Kasumi-1 (cell line): ENCODE measurements at places on chromosomes 2 and 18.
A peak's percentile ranks its signal among the peaks of the same experiment; 100 is the strongest.

DNA sequence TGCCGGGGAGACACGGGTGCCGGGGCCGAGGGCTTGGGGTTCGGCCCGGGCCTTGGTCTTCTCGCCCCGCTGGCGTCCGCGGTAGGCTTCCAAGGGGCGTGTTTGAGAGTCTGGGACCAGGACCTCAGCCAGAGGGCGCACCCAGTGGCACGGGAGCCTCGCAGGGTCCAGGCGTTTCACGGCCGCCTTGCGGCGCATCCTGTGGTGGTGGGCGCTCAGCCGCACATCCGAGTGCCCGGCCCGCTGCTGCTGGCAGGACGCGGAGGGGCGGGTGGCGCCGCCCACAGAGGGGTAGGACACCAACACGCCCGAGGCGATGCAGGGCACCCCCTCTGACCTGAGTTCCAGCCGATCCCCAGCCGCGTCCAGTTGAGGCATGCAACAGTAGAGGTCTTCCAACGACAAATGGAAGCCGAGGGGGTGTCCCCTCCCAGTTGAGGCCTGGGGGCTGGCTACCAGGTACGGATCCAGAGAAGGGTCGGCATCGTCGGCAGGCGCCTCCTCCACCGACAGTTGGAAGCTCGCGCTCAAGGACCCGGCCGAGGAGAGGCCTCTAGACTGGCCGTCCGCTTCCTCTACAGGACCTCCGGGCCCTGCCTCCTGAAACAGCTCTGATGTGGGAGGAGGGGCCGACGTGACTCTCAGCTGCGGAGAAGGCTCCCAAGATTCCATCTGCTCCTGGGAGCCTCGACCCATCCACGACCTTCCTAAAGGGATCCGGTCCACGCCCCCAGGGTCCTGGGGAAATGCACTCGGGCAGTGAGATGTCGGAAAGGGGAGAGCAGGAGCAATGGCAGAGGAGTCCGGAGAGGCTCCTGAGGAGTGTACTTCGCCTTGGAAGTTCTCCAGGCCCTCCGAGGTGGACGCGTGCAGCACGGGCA, 6.3 kb downstream of the C2orf81 start:
- no peak for DNase-seq

- no peak for DNase-seq
Observed at GRCh38 chr2:86039963-86040655, 65.6 kb downstream of the POLR1A start.

DNA sequence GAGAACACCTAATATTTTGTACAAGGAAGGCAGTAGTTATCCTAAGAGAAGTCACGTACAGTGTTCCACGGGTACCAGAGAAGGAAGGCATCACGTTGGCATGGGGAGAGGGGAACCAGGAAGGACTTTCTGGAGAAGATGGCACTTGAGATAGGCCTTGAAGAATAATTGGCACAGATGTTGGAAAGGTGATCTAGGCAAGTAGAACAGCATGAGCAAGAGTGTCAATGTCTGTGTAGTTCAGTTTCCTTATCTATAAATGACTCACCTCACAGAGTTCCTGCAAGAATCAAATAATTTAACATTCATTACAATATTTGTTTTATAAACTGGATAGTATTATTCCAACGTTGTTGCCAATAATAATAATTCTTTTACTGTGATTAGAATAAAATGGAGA, 48.3 kb upstream of the BZW1 start:
- no peak for DNase-seq

- no peak for DNase-seq
Observed at GRCh38 chr2:57885742-57886141, 160.9 kb upstream of the VRK2 start.

GRCh38 chr2:134777593-134777992, 58.8 kb upstream of the TMEM163 start:
- no peak for DNase-seq

GRCh38 chr2:69694894-69695849, 46.8 kb upstream of the ANXA4 start:
- no peak for DNase-seq

GRCh38 chr2:28103611-28104010, 213.1 kb downstream of the BABAM2 start:
- no peak for DNase-seq

- no peak for DNase-seq
Observed at GRCh38 chr2:239533569-239534316, 132.9 kb upstream of the HDAC4 start.

DNA sequence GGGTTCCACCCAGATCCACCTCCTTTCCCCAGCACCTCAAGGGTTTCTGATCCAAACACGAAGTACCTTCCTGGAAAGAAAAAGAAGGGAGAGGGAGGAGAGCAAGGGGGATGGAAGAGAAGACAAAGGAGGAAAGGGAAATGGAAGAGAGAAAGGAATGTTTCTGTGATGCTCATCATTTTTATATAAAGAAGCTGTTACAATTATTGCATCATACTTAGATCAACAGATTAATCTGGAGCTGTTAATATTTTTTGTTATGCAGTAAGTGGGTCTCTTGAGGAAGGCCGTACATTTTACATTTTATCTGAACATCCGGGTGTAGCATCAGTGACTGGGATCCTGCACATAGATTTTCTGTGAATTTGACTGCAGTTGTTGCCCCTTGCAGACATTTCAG, 60.6 kb upstream of the NEDD4L start:
- no peak for DNase-seq

DNA sequence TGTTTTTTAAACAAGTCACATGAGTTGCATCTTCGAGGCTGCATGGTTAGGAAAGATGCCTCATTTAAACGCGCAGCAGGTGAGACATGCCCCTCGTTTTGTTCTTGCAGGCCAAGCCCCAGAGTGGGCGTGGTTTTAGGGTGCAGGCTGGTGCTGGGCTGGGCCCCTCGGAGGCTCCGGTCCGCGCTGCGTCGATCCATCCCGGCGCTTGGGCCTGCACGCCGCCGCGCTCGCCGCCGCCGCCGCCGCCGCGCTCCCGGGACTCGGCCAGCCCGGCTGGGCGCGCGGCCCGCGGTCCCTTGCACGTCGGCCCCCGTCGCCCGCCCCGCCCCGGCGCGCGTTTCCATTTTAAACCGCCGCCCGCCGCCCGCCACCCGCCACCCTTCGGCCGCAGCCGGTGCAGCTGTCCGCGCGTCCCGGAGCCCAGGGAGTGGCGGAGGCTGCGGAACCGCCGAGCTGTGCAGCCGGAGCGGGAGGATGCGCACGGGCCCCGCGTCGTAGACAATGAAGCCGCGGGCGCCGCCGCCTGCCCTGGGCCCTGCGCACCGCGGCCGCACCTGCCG, 175.5 kb downstream of the AGAP1 start:
- DNase-seq, result no peak

DNA sequence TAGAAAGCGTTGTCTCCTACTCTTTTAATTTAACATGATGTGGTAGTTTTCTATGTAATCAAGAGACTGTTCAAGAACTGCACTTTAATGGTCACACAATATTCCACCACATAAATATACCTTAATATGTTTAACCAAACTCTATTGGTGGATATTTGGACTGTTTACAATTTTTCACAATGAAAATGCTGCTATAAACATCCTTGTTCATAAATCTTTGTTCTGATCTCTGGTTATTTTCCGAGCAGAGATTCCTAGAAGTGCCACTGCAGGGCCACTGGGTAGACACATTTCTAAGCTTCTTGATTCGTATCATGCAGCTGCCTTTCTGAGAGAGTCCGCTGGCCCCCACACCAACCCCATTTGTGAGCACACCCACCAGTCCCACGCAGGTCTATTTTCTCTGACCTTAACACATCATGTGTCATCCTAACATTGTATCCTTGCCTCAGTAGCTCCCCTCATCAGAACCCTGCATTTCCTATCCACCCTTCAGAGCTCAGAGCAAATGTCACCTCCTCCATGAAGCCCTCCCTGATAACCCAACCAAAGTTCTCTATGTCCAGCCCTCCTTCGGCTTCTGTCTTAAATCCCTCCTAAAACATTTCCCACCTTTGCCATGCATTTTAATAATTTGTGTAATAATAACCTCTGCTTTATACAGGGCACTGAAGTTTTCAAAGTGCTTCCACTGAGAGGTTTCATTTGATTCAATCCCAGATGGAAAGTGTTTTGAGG, 26.6 kb downstream of the KCNK3 start:
- DNase-seq, result no peak

DNA sequence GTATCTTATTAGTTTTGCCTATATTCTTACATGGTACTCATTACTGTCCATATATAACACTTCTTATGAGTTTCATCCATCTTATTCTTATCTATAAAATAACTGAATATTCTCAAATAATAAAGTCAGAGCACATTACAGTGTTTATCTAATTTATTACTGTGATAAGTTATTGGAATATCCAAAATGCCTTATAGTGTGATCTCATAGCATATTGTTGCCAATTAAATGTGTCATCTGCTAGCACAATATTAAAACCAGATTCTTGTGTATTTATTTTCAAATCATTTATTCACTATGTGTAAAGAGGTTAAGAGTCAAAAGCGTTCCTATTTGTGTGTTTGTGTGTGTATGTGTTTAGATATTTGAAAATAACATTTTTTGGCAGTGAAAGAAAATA, 151.9 kb downstream of the WDR7 start:
- DNase-seq, result no peak

DNA sequence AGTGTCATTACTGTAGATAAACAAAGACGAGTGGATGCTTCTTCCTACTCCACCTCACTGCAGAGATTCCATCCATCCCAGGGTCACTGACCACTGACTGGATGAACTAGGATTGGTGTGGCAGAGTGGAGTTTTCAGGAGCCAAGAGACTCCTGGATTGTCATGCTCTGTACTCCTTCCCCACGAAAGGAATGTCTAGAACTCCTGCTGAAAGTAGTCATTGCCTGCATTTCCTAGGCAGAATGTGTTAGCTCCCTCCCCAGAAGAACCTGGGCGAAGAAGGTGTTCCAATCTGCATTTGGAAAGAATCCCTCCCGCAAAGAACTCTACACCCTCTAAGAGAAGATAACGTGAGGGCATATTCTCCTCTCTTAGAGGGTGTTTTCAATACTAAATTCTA, 6.2 kb downstream of the PAX8 start:
- no peak for DNase-seq

DNA sequence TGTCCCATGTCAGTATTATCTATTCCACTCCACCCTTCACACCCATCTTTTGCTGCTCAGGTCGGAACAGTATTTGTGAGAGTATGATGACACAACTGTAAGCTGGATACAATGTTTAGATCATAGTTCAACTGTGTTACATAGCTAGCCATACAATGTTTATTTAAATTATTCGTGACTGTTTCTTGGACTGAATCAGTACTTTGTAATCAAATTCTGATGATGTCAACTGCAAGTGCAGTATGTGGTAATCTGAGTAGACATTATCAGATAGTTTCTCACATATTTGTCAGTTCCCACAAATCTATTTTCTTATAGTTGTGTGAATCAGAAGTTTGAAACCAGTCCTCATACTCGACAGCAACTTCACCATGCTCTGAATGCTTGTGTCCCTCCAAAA, 177.6 kb downstream of the ZNF407 start:
- DNase-seq, result no peak

GRCh38 chr2:47038656-47039488, 116.2 kb downstream of the STPG4 start:
- no peak for DNase-seq

DNA sequence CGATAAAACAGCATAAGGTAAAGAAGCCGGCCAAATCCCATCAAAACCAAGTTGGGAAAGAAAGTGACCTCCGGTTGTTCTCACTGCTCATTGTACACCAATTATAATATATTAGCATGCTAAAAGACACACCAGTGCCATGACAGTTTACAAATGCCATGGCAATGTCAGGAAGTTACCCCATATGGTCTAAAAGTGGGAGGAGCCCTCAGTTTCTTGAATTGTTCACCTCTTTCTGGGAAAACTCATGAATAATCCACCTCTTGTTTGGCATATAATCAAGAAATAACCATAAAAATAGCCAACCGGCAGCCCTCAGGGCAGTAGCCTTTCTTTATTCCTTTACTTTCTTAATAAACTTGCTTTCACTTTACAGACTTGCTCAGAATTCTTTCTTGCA, 544.9 kb upstream of the SETBP1 start:
- no peak for DNase-seq

DNA sequence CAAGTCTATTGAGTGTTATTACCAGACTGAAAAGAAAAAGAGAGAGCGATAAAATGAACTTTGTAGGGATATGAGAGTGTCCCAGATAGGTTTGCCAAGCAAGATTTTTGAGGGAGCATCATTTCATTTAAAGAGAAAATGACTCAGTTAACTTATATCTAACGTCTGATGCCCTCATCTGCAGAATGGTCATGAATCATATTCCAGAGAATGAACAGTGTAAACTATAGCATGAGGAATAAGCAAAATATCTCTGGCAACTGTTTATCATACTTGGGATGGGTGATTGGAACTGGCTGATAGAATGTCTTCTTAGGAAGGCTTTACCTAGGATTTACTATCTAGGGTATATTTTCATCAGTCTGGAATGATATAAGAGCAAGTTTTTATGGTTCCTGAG, 289.4 kb downstream of the CMPK2 start:
- DNase-seq, result no peak

- no peak for DNase-seq
Observed at GRCh38 chr2:227370092-227370491, 9.0 kb downstream of the TM4SF20 start.

- peak; percentile 58 for DNase-seq
Observed at GRCh38 chr2:111633643-111634042, 250.3 kb downstream of the ANAPC1 start.

DNA sequence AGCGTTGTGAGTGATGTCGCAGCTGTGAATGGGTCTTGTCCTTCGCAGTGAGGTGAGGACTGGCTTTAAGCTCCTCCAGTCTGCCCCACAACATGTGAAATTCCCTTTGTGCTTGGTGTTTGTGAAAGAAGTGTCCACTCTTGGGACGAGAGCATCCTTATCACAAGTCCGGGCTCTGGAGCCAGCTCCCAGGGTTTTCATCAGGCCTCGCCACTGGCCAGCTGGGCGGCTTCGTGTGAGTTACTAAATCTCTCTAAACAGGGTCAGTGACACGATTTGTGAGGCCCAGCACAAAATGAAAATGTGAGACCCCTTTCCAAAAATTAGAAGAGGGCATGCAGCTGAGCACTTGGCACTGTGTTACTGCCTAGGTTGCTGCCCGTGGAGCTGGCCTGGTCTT, 115.9 kb downstream of the VAPA start:
- no peak for DNase-seq

DNA sequence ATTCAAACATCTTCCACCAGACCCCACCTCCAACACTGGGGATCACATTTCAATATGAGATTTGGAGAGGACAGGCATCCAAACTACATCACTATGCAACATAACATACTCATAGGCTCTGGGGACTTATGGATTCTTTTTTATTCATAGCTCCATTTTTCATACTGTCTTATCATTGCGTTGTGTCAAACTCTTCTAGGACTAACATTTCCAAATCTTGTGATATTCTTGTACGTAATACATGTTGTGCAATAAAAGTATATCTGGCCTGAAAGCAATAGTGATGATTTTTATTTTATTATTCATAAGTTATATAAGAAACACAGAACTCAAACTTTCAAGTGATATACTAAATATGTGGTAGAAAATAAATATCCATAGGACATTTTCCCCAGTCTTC, 60.6 kb upstream of the ACTR3 start:
- no peak for DNase-seq

DNA sequence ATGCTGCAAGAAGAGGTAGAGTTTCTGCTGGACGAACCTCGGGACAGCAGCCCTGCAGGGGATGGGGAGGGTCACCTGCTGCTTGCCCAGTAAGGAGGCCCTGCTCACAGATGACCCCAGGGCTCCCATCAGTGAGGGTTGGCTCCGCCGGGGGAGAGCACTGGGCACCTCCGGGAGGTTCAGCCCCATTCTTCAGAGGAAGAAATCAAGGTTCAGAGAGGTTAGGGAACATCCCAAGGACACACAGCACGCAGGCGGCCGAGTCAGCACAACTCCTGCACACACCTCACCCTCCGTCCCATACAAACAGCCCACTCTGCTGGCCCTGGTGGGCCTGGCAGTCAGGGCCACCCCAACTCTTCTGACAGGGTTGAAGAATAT, 11.7 kb upstream of the CCDC74B start:
- DNase-seq, result no peak
